Activated T-helper 2 cell treated with anti-CD3 and anti-CD28 coated beads, Interferon-gamma antibody, Interleukin-2, Interleukin-4, amounts not matched to agents 10 μg/mL and 5 μg/mL and 100 μg/mL, durations not matched to agents 14 hours and 24 hours and 36 hours (primary cell): ENCODE measurements at places on chromosomes 4 and X. TPM values are rescaled to one million over a fixed set of nuclear protein-coding genes. Genes with fewer than 3 reads are reported as not detected.

- peaks cover 5% of the 10 kb centered on the region for H3K4me1 ChIP-seq
- H3K36me3 ChIP-seq, result no peaks in the 10 kb centered on the region
- no peak overlapping the region for H3K4me3 ChIP-seq
- no peak for DNase-seq
- H3K27me3 ChIP-seq, result no peaks in the 10 kb centered on the region
- no peak overlapping the region for H3K27ac ChIP-seq
Measured at GRCh38 chrX:103550415-103551051, 31.2 kb upstream of the RAB40A start.

The ZNF157 gene
- 0.25 TPM in 2 replicates for total RNA-seq

- no peak for DNase-seq
- no peaks in the 10 kb centered on the region for H3K4me1 ChIP-seq
- no peak overlapping the region for H3K4me3 ChIP-seq
Measured at GRCh38 chr4:84003046-84003445, 467.1 kb downstream of the GPAT3 start.

The MTNR1A gene
- not detected in 2 replicates for total RNA-seq

The PLP2 gene
- 112 and 116 TPM in 2 replicates for total RNA-seq

DNA sequence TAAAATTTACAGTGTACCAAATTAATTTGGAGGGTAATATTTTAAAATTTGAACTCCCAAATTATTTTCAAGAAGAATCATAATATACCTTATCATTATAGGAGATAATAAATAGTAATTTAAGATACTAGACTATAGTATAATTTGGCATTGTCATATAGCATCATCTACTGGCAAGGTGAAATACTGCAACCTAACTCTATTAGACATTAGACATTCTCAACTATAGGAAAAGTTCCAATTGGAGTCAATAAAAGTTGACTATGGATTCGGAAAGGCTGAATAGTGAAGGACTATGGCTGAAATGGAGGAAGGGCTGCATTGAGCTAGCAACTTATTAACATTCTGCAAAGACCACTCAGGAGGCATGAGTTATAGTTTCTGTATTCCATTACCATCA is 113.0 kb downstream of the PRDM5 start:
- no peaks in the 10 kb centered on the region for H3K4me1 ChIP-seq
- no peak overlapping the region for H3K4me3 ChIP-seq
- peaks cover 6% of the 10 kb centered on the region for H3K27me3 ChIP-seq
- no peaks in the 10 kb centered on the region for H3K36me3 ChIP-seq
- DNase-seq, result no peak

GRCh38 chr4:172104539-172104938 is 291.3 kb downstream of the GALNTL6 start:
- H3K27me3 ChIP-seq, result no peaks in the 10 kb centered on the region
- H3K36me3 ChIP-seq, result no peaks in the 10 kb centered on the region
- H3K27ac ChIP-seq, result no peak overlapping the region
- H3K4me3 ChIP-seq, result no peak overlapping the region
- H3K4me1 ChIP-seq, result no peaks in the 10 kb centered on the region
